Activated CD4-positive, alpha-beta T cell treated with anti-CD3 and anti-CD28 coated beads, Interleukin-2, amount 50 U/mL, for 16 hours (primary cell): ENCODE measurements at places on chromosomes 11 and 22.

- DNase-seq, result no peak
Observed at GRCh38 chr11:19919050-19919561, 206.5 kb downstream of the NAV2 start.

DNA sequence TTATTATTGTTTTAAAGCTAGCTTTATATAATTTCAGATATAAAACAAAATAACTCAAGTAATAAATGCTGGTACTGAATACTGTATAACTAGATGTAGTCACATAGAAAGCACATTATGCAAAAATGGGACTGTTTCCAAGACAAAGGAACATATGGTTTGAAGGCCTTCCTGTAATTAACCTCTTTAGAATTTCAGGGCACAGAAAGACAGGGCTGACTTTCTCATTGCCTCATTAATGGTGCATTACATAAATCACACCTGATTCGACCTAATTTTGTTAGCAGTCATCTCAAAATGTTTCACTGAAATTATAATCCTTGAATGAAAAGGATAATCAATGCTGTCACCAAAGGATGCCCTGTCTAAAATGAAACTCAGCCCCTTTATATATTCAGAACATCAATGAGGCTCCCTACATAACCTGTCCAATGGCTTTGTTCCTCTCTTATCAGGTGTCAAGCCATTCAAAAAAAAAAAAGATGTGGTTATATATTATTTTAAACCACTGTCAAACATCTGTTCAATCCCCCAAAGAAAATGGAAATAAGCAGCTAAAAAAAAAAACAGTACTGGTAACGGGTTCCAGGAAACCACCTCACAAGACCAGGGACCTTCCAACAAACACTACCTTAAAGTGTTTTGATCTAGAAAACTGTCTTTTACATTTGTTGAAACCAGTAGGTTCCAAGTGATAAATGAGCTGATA is 77.4 kb downstream of the FAM168A start:
- no peak for DNase-seq

DNA sequence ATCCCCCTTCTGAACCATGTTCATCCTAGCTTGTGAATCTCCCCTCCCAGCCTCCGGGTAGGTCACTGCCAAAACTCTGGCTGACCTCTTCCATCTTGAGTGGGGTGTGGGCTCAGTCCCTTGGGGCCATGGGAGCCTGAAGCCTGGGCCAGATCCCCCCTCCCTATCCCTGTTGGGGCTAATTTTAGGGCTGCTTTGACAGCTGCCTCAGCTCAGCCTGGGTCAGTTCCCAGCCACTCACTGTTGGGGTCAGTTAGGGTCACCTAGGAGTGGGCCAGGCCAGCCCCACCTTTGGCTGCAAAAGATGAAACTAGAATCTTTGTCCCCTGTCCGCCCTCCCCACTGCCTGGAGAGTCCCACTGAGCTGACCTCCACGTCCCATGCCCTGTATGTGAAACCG is 29.8 kb upstream of the P2RY2 start:
- DNase-seq, result no peak

DNA sequence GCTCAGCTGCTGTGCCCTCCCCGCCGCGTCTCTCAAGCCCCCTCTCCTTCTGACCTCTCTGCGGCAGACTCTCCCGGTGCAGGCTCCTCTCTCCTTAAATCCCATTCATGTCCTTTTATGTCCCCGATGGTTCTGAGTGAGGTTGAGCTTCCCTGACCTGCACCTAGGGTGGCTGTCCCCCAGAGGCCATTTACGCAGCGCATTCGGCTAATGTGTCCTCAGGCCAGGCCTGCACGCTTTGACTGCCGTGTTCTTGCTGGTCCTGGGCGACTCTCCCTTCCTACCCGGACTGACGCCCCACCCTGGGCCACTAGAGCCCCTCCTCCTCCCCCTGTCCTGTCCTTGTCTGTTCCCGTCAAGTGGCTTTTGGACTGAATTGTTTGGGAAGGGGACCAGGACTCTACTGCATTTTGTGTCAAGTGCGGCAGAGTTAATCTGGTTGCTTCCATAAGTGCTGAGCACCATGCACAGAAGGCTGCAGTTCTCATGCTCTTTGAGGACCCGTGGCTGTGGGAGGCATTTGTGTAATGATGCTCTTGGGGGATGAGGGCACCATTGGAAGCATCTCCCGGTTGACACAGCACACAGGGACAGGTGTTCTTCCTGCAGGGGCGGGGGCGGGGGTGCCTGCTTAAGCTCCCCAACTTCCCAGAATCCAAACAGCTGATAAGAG is 37.1 kb downstream of the IGHMBP2 start:
- no peak for DNase-seq

DNA sequence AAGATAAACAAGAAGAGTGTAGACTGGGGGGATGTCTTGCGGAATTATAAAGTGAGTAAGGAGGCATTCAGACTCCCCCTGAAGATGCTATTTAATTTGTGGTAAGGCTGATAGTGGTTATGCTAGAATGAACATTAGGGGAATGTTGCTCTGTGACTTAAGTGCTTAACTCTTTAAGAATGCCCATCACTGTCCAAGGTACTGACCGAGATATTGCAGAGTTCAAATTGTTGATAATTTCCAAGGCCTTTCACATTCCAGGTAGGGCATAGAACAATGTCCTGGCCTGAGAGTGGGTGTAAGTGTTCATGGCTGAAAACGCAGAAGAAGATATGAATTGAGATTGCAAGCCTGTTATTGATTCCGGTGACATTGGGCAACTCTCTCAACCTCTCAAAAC is 90.3 kb upstream of the SEZ6L start:
- no peak for DNase-seq
